Central memory CD4-positive, alpha-beta T cell (primary cell): ENCODE measurements at places on chromosomes 6 and 20.

DNA sequence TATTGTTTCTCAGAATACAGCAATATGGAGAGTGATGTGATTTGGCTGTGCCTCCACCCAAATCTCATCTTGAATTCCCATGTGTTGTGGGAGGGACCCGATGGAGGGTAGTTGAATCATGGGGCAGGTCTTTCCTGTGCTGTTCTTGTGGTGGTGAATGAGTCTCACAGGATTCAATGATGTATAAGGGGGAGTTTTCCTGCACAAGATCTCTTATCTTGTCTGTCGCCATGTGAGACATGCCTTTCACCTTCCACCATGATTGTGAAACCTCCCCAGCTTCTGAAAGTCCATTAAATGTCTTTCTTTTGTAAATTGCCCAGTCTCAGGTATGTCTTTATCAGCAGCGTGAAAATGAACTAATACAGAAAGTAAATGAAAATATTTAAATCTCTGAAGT lies 234.8 kb upstream of the TENT5A start:
- no peak for DNase-seq

DNA sequence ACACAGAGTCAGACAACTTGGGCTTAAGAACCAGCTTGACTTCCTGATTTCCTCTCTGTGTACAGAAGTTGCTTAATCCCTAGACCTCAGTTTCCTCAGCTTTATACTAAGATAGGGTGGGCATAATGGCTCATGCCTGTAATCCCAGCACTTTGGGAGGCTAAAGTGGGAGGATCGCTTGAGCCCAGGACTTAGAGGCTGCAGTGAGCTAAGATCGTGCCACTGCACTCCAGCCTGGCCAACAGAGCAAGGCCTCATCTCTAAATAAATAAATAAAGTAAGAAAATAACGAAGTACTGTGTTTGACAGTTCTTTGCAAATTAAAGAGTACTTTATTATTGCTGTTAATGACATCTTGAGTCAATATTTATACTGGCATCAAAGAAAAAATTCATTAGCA lies 41.7 kb downstream of the CNKSR3 start:
- DNase-seq: no peak

DNA sequence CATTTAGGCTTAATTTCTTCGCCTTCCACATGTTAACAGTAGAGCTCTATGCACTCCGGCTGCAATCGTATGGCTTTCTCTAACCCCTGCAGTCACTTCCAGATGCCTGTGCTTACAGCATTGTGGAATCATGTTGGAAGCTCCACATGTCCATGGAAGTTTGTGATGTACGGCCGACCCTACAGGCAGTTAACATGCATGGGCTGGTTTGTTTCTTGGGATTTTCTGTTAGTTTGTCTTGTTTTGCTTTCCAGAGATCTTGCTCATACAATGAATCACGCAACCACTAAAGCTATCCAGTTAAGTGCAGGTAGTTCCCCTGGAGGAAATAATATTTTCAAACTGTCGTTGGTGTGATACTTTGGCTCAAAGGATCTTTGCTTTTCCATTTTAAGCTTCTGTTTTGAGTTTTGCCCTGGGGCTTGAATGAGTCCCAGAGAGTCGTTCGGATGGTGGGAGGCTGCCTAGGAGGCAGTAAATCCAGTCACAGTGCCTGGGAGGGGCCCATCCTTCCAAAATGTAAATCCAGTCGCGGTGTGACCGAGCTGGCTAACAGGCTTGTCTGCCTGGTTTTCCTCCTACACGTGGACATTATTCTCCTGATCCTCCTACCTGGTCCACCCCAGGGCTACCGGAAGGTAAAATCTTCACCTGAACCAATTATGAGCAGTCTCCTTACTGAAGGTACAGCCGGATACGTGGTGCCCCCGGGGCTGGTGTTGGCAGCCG lies 225.9 kb downstream of the SMOC2 start:
- no peak for DNase-seq

DNA sequence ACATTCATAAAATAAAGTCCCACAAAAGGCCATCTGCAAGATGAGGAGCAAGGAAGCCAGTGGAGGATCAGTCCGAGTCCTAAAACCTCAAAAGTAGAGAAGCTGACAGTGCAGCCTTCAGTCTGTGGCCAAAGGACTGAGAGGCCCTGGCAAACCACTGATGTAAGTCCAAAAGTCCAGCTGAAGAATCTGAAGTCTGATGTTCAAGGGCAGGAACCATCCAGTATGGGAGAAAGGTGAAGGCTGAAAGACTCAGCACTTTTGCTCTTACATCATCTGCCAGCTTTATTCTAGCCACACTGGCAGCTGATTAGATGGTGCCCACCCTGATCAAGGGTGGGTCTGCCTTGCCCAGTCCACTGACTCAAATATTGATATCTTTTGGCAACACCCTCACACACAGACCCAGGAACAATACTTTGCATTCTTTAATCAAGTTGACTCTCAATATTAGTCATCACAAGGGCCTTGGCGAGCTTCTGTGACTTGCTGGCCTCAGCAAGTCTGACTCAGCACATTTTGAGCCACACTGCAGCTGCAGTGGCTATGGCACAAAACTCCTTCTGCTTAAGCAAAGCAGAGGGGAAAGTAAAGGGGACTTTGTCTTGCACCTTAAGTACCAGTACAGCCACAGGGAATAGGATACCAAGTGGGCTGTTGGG lies 1370.3 kb upstream of the CITED2 start:
- DNase-seq: no peak

GRCh38 chr6:129094147-129094546 lies 211.2 kb downstream of the LAMA2 start:
- DNase-seq: no peak

DNA sequence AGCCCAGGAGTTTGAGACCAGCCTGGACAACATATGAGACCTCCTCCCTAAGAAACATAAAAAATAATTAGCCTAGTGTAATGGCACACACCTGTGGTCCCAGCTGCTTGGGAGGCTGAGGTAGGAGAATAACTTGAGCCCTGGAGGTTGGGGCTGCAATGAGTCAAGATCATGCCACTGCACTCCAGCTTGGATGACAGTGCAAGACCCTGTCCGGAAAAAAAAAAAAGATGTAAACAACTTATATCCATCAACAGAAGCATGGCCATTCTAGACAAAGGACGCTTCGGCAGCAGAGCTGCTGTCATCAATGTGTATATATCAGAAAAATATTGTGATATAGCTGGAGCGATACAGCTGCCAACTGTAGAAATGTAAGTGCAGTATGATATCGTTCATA lies 59.6 kb upstream of the ARID1B start:
- DNase-seq: no peak

DNA sequence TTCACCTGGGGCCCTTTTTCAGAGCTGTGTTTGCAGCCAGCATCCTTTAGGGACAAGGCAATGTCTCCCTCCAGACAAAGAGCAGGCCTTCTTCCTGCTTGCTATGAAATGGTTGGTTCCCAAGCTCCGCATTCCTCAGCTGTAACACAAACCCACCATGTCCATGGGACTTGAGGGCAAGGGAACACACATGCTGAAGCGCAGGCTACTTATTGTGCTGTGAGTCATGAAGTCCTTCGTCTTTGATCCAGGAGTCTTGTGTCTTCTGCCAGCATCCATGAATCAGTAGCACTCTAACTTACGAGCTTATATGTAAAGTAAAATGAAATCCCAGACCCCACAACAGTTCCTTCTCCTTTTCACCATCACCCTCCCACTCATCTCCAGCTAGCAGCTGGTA lies 59.0 kb downstream of the ANKRD60 start:
- no peak for DNase-seq

GRCh38 chr6:128507337-128508310 lies 12.8 kb downstream of the PTPRK start:
- DNase-seq: no peak

GRCh38 chr6:142666599-142667185 lies 278.3 kb downstream of the HIVEP2 start:
- DNase-seq: no peak

DNA sequence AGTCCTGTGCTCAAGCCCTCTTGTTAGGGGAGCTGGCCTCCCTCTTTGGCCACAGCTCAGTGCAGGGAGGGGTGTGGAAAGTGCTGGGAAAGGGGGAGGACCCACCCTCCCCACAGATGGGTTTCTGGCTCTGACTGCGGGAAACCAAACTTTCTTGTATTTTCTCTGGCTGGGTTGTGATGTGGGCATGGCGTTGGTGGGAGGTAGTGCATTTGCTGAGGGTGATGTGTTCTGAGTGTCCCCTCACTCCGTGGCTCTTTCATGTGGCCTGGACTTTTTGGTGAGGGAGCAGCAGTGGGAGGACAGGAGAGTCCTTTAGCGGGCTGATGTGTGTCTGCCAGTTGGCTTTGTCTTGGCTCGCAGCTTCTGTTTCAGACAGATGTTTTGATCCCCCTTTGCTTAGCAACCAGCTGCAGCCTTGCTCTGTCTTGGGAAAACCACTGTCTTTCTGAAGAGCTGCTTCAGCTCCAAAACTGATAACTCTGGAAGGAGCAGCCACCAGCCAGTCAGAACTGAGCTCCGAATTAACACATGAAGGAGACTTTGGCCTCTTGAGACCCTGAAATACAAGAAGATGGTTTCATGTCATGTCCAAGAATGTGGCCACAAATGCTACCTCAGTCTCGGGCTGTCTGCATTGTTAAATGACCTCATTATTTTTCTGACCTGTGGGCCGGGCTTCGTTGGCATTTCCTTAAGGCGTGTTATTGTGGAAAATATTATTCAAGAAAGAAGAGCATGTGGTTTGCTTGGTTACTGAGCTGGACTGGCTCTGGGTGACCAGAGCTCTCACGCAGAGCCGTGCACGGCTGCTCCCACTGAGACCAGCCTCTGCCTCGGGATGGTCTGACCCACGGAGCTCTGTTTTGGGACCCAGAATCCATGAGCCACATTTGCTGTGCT lies 21.5 kb downstream of the SYNJ2 start:
- DNase-seq: no peak

DNA sequence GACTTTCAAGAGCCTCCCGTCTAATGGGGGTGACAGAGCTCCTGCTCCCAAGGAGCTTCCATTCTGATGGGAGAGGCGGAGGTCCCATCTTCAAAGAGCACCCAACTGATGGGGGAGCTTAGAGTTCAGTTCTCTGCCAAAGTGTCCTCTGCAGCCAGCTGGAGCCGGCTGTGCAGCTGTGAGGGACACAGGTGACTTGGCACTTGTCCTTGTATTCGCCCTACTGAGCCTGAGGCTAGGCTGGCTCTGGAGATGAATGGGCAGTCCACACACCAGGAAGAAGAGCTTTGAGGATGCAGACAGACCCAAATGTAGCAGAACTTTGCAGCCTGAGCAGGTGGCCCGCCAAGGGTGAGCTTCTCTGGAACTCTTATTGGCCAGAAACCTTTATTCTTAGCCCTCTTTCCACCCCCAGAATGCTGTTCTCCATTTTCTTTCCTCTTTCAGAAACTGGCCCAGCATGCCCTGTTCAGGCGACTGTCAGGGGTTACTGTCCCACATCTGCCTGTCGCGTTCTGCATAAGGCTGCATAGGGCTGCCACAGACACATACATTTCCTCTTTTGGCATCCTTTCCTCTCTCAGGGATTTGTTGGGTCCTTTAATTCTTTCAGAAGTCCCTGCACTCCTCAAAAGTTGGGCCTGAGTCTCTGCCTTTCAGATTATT lies 108.7 kb upstream of the LRFN2 start:
- DNase-seq: no peak

DNA sequence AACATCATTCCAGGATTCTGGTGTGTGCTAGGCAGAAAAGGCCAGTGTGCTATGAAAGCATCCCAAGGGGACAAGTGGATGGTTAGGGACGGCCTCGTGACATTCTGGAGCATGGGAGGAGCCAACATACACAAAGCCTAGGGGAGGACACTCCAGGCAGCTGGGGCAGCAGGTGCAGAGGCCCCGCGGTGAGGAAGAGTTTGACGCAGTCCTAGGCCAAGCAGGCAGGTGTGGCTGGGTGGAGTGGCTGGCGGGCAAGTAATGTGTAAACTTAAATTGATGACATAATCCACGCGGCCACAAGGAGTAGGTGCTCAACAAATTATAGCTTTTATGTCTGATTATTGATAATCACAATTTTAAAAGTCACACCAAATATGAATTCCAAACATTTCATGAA lies 93.6 kb downstream of the TMEM242 start:
- no peak for DNase-seq

DNA sequence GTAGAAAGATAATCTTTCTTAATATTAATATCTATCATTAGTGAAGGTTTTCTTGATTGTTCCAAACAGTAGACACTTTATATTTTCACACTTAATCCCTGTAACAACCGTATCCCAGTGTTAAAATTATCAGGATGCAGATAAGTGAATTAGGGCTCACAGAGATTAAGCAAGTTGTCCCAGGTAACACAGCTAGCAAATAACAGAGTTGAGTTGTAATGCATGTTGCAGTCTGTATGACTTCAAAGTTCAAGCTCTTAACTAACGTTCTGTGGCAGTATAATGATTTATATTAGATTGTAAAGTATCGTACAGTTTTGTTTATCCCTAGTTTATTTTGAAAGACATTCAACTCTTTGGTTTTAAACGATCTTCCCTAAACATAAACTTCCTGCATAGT lies 517.5 kb downstream of the TFAP2B start:
- DNase-seq: no peak

DNA sequence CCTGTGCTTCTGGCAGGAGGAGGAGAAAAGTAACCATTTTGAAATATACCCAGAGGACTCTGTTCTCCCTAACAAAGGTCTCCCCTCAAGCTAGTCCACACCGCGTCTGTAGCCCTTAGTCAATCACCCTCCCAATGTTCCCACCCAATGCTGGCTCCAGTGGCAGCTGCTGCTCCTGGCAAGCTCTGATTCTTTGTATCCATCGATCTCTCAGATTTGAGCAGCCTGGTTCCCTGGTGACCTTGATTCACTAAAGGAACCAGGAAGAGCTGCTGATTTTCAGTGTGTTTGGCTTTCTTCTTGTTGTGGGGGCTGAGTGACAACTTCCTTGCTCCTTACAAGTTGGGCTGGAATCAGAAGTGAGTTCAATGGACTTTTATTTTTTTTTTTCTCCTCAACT lies 68.5 kb downstream of the FOXC1 start:
- no peak for DNase-seq

- no peak for DNase-seq
Measured at GRCh38 chr6:134932098-134932497, 17.8 kb downstream of the ALDH8A1 start.

- DNase-seq: peak; percentile 69
Measured at GRCh38 chr6:136647363-136647852, 97.2 kb upstream of the MAP7 start.

- no peak for DNase-seq
Measured at GRCh38 chr6:104714796-104715195, 144.9 kb downstream of the HACE1 start.

DNA sequence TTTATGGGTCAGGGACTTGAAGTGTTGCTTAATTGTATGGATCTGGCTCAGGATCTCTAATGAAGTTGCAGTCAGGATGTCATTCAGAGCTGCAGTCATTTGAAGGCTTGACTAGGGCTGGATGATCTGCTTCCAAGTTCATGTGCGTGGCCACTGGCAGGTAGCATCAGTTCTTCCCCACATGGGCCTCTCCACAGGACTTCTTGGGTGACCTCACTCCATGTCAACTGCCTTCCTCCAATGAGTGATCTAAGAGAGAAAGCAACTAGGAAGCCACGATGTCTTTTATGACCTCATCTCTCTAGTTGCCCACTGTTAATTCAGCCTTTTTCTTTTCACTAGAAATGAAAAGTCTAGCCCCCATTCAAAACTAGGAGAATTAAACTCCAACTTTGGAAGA lies 104.1 kb downstream of the COL9A1 start:
- no peak for DNase-seq

GRCh38 chr6:52392944-52393343 lies 27.2 kb upstream of the EFHC1 start:
- DNase-seq: peak; percentile 34
